IPS-NIHi11 (cell line): ENCODE measurements at places on chromosomes 11 and 22.

DNA sequence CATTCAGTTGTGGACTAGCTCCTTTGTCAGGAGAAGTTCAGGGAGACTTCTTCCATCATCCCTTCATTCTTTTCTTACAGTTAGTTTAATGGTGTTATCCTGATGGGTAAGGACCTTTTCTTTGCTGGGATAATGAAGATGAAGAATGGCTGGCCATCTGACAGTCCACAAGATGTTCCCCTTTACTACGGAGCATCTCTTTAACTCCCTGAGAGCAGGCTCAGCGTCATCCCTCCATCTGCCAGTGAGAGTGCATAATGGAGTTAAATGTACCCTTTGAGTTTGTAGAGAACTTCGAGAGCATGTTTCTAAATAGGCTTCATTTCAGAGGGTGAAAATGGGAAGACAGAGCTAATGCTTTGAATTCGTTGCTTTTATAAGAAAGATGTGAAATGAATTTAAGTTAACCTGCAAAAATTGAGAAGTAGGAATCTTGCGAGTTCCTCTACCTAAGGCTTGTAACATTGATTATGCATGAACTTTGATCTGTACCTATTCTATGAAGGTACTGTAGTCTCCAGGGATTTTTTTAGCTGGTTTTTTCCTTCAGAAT is 1.7 kb downstream of the EP300 start:
- DNase-seq = no peak

GRCh38 chr22:36981247-36981775 is 37.9 kb downstream of the TST start:
- DNase-seq = no peak

GRCh38 chr11:2409126-2409525 is 8.6 kb downstream of the TSSC4 start:
- no peak for DNase-seq

- DNase-seq = no peak
These were observed 44.7 kb upstream of the CAPRIN1 start for GRCh38 chr11:34006876-34007275.

DNA sequence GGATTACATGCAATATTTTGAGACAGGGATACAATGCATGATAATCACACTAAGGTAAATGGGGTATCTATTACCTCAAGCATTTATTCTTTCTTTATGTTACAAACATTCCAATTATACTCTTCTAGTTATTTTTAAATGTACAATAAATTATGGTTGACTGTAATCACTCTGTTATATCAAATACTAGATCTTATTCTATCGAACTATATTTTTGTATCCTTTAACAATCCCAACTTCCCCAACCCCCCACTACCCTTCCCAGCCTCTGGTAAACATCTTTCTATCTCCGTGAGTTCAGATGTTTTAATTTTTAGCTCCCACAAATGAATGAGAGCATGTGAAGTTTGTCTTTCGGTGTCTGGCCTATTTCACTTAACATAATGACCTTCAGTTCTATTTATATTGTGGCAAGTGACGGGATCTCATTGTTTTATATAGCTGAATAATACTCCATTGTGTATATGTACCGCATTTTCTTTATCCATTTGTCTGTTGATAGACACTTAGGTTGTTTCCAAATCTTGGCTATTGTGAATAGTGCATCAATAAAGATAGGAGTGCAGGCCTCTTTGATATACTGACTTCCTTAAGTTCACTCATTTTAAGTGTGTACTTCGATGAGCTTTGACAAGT is 40.5 kb downstream of the ARHGEF12 start:
- no peak for DNase-seq

GRCh38 chr22:39206491-39206890 is 38.3 kb downstream of the PDGFB start:
- no peak for DNase-seq

GRCh38 chr11:14454861-14455632 is 44.6 kb downstream of the COPB1 start:
- DNase-seq = peak; percentile 45

GRCh38 chr22:20794650-20795413 is 20.9 kb downstream of the SERPIND1 start:
- no peak for DNase-seq

GRCh38 chr22:35380537-35381423 is at the start of gene HMOX1:
Gene HMOX1, plus strand, starts transcription at chr22:35381096. Its CDS starts 78 bp downstream, at chr22:35381174.
- DNase-seq = peak; percentile 88

DNA sequence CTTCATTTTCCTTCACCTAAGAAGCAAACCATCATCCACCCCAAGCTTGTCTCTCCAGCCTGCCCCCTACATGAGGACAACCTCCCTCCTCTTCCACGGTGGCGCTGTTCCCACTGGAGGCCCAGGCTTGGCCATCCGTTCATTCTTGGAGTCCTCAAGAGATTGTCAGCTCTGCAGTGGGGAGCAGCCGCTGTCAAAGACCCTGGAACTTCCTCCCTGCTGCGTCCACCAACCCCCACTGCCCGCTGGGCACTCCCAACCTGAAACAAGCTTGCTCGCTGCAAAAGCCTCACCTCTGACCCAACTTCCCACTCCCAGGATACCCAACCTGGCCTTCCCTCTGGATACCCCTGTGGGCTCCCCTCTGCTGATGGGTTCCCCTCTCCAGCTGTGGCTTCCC is 10.4 kb upstream of the CD81 start:
- no peak for DNase-seq

GRCh38 chr11:43736502-43737200 is 56.1 kb downstream of the HSD17B12 start:
- DNase-seq = no peak

DNA sequence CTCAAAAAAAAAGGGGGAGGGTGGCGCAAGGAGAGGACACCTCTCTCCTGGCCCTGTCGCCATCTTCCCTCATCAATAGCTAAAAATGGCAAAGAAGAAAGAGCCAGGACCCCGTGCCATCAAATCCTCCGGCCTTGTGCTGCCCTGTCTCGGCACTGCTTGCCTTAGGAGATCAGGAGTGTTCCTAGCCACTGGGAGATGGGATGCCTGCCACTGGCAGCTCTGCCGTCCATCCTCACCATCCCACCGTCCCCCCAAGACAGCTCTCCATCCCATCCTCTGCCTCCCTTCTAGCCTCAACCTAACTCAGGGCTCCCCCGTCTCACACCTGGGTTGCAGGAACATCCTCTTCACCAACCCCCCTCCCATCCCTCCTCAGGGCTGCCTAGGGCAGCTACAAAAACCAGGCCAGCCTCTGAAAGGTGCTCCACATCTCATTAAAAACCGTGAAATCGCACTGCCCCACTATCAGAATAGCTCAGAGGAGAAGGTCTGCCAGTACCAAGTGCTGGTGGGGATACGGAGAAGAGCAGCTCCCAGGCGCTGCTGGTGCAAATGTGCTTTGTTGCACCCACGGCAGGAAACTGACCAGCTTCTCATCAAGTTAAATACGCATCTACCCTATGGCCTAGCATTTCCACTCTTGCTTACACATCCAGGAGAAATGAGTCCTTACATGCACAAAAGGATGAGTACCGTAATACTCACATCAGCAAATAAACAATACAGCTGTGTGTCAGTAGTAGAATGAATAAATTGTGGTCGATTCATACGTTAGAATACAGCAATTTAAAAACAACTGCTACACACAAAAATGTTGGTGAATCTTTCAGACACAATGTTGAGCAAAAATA is 31.7 kb upstream of the GCAT start:
- no peak for DNase-seq

GRCh38 chr22:20866736-20867135 is 7.9 kb downstream of the SNAP29 start:
- no peak for DNase-seq

DNA sequence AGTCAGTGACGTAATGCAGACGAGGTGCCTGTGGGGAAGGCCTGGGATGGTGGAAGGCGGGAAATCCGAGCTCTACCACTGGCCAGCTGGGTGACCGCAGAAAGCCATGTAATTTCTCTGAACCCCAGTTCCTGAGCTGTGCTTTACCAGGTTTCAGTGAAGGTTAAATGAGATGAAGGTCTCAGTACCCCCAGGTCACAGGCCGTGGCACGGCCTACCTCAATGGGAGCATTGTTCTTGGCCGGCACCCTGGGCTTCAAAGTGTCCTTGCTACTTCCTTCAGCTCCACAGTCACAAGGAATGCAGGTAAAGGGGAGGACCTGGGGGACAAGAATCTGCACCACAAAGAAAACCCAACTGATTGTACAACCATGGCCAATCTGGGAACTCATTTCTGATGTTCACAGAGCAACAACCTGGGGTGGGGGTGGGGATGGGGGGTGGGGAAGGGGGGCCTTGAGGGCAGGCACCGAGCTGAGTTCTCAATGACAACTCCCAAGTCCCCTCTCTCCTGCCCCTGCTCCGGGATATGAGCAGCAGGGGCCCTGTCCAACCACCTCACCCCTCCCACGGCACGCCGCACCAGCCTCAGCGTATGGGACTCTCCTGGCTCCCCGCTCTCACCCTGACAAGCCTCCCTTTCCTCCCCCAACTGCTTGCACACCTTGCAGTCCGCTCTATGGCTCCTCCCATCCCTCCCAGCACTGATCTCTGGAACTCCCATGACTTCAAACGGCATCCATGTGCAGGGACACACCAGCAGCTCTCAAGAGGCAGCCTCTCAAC is 59.1 kb upstream of the ARFGAP3 start:
- peak; percentile 70 for DNase-seq

DNA sequence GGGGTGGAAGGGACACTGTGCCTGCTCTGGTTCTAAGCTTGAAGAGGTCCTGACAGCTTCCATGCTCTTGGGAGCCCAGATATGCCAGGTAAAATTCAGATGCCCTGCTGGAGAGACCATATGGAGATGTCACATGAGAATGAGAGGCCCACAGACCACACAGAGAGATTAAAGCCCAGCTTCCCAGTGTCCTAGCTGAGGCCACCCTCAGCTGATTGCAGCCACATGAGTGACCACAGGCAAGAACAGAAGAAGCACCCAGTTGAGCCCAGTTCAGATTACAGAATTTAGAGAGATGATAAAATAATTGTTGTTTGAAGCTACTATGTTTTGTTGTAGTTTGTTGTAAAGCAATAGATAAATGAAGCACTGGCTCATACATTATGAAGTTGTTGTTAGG is 14.4 kb upstream of the PVALB start:
- no peak for DNase-seq

GRCh38 chr22:44537467-44537866 is 39.4 kb upstream of the RTL6 start:
- peak; percentile 31 for DNase-seq

DNA sequence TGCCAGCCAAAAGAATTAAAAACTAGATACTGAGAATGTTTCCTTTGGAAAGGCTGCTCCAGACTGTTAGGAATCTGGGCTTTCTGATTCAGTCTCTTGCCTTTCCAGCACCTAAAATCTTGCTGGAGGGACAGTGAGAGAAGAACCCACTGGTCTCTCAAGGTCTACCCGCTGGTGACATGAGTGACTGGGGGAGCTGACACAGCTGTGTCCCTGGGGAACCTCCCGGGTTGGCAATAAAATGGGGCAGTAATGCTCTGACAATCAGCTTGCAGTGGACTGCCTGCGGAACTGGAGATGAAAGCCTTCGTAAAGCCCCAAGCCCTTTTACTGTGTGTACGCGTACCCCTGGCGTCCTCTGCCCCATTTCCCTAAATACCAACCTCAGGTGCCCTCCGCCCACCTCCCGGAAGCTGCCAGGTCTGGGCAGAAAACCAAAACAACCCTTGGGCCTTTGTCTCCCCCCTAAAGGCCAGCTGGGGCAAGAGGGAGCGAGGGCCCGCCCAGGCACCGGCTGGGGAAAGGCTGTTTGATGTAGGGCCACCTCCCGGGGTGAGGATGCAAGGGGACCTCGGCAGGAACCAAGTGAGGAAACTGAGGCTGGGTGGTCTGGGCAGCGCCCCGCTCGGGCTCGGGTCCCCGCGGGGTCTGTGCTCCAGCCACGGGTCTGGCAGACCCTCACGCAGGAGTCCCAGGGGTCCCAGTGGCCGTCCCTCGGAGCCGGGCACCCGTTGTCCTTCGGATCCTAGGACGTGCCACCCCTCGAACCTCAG is 741 bp downstream of the CARS1 start:
- peak; percentile 32 for DNase-seq

- DNase-seq = no peak
These were observed 331.8 kb upstream of the SYN3 start for GRCh38 chr22:33389936-33390335.

DNA sequence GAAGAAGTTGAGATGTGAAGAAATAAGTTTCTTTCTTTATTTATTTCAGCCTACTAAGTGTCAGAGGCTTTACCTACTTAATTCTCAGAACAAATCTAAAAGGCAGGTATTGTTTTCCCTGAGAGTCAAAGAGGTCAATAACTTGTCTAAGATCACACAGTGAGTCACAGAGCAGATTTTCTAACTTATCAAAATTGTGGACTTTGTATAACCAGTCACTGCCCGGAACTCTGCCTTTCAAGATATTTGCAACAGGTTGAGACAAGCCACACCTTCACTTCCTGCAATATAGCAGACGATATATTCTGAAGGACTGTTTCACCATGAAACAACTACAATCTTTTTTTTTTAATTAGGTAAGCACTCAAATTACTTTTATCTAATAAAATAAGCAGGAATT is 10.5 kb upstream of the MMP3 start:
- DNase-seq = no peak
